Spleen (tissue), 13 donors: ENCODE measurements at places on chromosomes 3 and 15.
A peak's percentile ranks its signal among the peaks of the same experiment; 100 is the strongest.

DNA sequence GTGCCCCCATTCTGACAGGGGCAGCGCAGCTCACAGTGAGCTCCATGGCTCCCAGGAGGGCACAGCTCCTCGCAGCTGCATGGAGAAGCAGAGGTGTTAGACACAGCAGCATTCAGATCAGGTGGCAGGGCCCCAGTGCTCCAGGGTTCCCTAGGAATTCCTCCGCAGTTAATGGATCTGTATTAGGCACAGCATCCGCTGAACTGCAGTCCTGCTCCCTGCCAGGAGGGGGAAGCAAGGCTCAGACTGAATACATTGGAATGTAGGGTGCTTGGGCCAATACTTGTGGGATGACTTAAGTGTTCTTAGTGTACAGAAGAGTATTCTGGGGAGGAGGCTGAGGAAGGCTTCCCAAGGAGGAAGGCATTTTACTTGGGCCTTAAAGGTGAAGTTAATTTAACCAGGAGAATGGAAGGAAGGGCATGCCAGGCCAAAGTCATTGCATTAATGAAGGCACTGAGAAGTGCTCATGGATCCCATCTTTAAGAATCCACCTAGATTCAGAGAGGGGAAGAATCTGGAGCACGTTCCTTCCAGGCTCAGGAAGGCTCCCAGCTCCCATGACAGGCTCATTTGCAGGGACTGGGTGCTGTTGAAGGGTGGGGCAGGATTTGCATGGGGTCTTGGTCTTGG, 111.6 kb downstream of the RAB11A start:
- no peak for DNase-seq

DNA sequence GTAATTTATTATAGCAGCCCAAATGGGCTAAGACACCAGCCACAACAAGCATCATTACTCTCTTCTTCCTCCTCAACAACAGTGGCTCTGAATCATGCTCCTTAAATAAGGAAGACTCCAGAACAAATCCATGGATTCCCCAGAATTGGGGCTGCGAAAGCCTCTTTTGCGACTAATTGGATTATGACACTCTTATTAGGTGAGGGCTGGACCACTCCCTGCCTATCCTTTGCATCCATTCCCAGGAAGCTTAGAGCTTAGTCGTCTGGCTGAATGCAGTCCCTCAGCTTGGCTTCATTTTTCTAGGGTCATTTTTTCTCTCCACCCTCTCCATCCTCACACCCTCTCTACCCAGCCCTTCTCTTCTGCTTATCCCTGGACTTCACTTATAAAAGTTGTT, 227.7 kb downstream of the ZNF621 start:
- no peak for DNase-seq

GRCh38 chr3:42591811-42592210, 1.2 kb downstream of the SS18L2 start:
- no peak for DNase-seq

DNA sequence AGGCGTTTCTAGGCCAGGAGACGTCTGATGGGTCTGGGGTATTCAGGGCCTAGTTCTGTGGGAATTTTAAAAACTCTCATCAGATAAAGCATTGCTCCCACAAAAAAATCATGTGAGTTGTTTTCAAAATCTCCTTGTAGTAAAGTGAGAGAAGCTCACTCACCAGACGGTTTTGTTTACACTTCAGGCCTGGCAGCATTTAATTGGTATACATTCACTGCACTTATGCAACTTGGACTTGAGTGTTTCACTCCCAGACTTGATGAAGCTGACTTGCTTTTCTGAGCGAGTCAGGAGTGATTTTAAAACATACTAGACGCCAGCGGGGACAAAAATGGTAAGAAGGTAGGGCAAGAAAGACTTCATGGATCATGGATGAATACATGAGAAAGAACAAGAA, 75.2 kb downstream of the SLCO3A1 start:
- no peak for DNase-seq

DNA sequence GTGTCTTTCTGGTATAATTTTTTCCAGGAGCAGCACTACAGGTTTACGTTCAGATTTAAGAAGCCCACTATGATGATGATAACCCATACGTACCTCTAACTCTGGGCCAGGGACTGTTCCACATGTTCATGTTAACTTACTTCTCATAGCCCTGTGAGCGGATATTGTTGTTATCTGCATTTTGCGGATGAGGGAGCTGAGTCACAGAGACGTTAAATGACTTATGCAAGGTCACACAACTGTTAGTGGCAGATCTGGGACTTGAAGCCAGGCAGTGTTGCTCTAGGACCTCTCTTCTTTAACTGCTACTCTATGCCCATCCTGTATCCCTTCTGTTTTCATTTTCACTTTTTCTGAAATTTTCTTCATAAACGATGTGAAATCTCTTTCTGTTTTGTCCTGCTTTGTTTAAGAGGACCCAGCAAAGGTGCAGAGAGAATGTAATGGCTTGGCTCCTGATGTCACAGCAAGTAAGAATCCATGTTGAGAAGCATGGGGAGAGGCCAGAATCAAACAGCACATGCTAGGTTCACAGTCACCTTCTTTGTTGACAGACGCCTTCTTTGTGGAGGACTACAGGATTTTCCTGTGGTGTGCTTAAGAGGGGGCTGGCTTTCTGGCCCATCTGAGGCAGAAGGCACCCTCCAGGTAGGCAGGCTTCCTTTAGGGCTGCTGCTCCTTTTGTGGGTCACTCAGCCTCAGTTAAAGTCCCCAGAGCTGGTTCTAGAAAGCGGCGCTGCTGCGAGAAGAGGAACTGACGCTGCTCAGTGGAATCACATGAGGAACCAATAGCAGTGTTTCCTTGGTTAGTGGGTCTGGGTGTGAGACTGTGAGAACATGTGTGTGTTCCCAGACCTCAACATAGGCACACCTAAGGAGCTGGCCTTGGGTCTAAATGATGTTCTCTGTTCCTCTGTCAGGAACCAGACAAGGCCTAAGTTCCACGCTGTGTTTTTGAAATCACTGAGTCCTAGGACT, 121.6 kb downstream of the TMEM108 start:
- DNase-seq: no peak

DNA sequence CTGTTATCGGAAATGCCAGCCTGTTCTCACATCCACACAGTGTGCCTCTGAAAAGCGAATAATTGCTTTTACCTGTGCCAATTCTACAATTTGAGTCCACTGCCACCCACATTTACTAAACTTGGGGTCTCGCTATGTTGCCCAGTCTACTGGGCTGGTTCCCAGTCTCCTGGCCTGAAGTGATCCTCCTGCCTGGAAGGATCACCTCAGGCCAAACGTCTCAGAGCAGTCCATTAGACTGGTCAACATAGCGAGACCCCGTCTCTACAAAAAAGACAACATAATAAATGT, 827 bp upstream of the INO80 start:
- no peak for DNase-seq

- no peak for DNase-seq
These were observed 167.6 kb upstream of the ST8SIA2 start for GRCh38 chr15:92226020-92226612.

DNA sequence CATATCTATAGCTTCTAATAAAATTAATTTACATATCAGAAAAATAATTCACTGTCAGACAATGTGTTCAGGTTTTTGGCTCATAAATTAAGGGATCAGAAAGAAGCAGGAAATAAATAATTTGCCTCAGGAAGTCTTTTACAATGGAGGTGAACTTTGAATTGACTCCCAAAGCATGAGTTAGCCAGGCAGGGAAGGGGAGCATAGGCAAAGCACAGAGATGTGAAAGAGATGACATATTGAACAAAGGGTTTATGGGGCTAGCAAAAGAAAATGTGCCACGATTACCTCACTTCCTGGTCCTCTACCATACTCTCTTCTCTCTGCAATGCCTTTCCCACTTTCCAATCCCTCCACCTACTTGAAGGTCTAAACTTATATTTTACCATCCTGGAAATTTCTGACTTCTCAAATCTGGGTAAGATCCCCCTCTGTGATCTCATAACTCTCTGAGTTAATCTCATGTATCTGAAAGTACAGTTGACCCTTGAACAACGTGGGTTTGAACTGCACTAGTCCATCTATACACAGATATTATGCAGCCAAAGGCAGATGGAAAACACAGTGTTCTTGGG, 4.1 kb upstream of the HEXA start:
- DNase-seq: no peak

- DNase-seq: peak; percentile 78
These were observed 9.8 kb downstream of the ISG20 start for GRCh38 chr15:88648357-88649214.

DNA sequence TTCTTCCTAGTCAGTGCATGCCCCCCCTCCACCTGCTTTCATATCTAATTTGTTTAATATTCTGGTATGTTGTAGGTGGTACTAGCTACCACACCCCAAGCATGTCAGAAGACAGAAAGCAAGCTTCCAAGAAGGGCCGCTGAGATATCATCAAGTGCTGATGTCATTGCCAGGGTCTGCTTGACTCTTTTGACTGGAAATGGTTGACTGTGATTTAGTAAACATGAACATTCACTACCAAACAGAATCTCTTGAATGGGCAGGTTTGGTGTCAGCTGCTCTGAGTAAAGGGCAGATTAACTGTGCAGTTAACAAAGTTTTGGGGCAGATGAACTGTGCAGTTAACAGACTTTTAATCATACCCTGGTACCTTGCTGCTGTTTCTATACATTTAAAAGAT, 244.2 kb upstream of the SATB1 start:
- DNase-seq: no peak

DNA sequence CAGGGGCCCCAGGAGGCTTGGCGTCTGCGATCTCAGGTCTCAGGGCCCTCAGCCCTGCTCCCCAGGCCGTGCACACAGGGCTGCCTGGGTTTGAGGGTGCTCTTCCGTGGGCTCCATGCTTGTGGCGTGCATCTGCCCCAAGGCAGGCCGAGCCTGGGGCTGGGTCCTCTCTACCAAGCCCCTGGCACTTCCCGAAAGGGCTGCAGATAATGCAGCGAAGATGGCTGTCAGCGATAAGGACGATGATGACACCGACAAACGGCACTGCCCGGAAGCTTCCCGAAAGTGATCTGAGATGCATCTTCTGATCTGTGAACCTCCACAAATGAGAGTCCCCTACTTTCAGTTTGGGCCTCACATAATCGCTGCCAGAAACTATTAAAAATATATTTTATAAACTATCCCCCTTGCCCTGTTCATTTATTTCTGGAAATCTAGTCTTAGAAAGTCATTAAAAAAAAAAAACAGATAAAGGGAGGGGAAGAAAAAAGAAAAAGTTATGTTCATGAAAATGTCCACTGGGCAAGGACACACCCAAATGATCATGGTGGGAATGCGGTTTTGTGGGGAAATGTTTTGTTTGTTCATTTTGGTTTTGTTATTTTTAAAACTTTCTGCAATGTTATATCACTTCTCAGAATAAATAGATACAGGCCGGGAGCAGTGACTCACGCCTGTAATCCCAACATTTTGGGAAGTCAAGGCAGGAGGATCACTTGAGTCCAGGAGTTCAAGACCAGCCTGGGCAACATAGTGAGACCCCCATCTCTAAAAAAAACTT, 51.5 kb downstream of the RPN1 start:
- no peak for DNase-seq

DNA sequence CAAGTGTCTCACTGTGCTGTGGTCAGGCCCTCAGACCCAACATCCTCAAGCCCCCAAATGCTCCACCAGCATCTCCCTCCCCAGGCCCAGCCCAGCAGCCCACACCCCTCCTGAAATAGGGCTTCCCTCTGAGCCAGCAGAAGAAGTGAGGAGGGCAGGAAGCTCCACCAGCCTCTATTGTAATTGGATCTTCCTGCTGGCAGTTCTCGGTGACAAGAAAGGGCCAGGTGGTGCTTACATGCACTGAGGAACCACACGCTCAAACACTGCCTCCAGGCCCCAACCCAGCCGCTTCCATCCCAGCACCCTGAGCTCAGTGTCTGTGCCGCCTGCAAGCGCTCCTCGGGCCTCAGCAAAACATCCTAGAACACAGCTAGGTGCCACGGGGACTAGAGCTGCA, 96.7 kb downstream of the ATP10A start:
- DNase-seq: no peak

DNA sequence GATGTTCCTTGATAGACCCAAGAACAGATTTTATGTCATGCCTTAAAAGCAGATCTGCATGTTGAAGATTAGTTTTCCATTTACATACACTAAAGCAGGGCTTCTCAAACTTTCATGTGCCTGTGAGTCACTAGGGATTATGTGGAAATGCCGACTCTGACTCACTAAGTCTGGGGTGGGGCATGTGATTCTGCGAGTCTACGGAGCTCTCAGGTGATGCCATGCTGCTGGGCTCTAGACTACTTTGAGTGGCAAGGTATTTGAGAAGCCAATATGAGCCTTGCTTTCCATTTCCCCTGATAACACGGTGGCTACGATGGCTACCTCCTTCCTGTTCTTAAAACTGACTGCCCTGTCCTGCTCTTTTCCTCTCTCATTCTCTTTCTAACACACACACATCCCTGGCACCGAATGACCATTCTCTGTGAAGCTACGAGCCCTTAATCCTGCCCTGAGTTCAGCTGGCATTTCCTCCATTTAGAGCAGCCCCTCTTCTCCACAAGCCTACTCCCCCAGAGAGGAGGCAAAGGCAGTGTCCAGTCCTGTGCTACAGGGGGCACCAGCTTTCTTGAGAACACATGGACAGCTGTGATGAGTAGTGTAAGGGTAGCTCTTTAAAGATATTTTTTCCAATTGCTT, 39.7 kb upstream of the PYGO1 start:
- DNase-seq: no peak

- DNase-seq: peak; percentile 89
These were observed 453 bp downstream of the ZDHHC23 start for GRCh38 chr3:113948015-113948917.

- DNase-seq: peak; percentile 35
These were observed 26.8 kb upstream of the TRH start for GRCh38 chr3:129947538-129948240.

- no peak for DNase-seq
These were observed 92.0 kb downstream of the GAP43 start for GRCh38 chr3:115715241-115715745.

DNA sequence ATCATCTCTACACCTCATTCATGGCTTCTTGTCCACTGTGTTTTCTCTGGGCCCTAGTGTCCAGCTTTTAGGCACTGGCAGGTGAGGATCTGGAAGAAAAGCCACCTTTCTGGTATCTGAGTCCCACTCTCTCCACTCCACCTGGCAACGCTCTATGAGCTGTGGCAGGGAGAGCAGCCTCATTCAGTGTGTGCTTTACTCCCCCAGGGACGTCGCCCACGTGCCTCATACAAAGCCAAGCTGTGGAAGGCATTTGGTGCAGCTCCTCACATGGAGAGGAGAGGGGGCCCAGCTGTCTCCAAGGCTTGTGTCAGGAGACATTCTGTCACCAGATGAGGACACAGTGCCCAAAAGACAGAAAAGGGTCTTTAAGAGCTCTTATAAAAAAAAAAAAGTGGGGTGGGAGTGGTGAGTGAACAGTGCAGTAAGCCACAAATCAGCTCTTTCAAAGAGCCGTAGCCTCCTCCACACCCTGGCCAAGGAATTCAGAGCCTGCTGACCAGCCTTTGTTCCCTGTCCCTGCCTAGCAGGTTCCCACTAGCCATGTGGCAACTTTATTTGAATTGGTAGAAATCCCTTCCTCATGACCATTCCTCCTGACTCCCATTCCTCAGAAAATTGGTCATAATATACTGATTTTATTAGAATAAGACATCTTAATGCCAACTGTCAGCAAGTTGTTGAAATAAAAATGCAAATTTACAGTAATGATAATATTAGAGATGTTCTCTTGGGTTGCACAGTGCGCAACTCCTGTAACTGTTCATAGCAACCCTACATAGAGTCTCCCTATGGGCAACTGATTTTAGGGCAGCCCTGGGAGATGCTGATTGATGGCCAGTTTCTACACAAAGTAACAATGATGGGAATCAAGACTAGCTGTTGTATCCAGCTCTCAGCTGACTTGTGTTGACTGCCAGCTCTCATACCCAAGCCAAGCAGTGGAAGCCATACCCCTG, 29.5 kb downstream of the GALNT15 start:
- DNase-seq: no peak
